Suprapubic skin (tissue), 4 donors: ENCODE measurements at places on chromosomes 7 and 10. TPM values are rescaled to one million over a fixed set of nuclear protein-coding genes. Genes with fewer than 3 reads are reported as not detected.

- DNase-seq: no peak
These were observed 142.6 kb upstream of the RNF32 start for GRCh38 chr7:156497776-156498509.

GRCh38 chr7:80785961-80786536, 132.8 kb downstream of the SEMA3C start:
- DNase-seq: no peak

Gene GRID1
- total RNA-seq: 1.9 TPM

- no peak for DNase-seq
These were observed 57.4 kb downstream of the PARP12 start for GRCh38 chr7:140005341-140005740.

- DNase-seq: no peak
These were observed 19.7 kb downstream of the TRDMT1 start for GRCh38 chr10:17181751-17182150.

GRCh38 chr7:5492020-5492635, 68.5 kb upstream of the TNRC18 start:
- no peak for DNase-seq

DNA sequence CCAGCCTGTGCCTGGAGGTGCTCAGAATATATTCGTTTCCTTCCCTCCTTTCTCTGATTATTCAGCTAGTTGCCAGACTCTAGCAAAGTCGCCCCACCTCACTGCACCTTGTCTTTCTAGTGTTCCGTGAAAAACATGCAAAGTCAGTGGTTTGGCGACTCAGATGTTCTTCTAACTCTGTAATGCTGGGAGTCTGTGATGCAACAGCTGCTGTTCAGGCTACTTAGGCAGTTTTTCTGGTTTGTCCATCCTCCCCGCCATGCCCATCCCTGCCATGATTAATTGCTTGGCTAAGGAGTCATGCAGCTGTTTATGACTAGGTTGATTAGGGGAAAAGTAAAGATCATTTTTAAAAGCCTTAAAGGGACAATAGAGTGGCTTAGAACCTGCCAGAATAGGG, 99.4 kb downstream of the MTPN start:
- no peak for DNase-seq

- no peak for DNase-seq
These were observed 215.3 kb upstream of the ZNF32 start for GRCh38 chr10:43863859-43864591.

- DNase-seq: no peak
These were observed 89.2 kb downstream of the LYZL1 start for GRCh38 chr10:29378106-29378505.
